ENCODE measurements at places on chromosomes 2 and 18.

- DNase-seq: no peak
Measured at GRCh38 chr18:58303363-58303762, 259.3 kb downstream of the NEDD4L start.

- DNase-seq: no peak
Measured at GRCh38 chr18:64090876-64091275, 58.0 kb downstream of the LINC00305 start.

DNA sequence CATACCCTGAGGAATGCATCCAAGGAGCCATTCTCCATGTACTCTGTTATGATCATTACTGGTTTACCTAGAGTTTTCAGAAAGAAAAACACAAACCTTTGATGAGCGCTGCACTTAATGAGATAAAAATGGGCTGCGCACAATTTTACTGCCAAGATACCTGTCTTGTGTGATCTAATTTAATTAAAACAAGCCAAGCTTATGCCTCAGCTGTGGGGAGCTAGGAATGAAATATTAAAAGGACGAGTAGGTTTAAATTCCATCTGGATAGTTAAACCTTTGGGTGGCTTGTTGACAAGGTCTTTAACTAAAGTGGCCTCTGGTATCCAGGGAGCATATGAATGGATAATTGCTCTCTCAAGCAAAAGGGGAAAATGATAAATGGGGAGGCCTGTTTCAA lies 135.0 kb downstream of the EPHA4 start:
- no peak for DNase-seq

DNA sequence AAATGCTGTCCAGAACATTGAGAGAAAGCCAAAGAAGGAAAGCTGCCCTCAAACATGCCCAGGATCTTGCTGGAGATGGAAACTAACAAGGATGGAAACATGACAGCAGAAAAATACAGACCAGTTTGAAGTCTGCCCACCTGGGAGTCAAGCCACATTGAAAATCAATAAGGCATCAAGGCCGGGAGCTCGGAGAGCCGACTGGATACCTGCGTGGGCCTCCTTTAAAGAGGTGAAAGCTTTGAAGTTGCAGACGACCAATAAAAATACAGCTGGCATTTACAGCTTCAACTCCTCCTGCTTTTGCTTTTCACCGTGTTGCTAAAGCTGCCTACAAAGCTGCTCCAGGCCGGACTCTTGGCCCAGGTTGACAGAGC lies 279.7 kb downstream of the SRBD1 start:
- no peak for DNase-seq

DNA sequence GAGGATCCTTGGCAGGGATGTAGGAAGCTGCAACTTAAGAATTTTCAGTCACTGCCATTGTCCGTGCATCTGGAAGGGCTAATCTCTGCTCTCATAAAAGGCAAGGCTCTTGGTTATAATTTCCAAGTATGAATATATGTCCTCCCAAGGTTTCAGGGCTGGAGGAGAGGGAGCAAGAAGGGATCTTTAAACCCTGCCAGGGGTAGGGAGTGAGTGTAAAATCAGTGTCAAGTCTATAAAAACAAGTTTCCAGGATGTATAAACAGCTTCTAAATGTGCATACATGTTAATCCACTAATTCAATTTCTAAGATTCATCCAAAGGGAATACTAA lies 110.2 kb upstream of the CYRIA start:
- DNase-seq: no peak

Data from stimulated activated naive CD4-positive, alpha-beta T cell (primary cell).